ENCODE measurements at places on chromosomes 4 and X.

GRCh38 chr4:124487651-124488050, 224.9 kb downstream of the ANKRD50 start:
- H3K4me1 ChIP-seq = no peaks in the 10 kb centered on the region
- DNase-seq = no peak
- no peaks in the 10 kb centered on the region for H3K27me3 ChIP-seq

DNA sequence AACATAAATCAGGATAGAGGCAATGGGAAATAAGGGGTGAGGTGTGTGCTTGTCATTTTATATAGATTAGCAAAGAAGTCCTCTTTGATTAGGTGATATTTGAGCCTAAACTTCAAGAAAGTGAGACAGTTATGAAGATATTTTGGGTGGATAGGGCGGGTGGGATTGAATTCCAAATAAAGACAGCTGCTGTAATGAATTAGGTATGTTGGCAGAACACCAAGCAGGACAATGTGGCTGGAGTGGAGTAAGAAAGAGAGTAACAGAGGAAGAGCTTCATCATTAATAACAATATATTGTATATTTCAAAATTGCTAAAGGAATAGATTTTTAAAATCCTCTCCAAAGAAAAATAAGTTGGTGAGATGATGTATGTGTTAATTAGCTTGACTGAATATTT, 91.0 kb upstream of the CENPE start:
- H3K27me3 ChIP-seq = no peaks in the 10 kb centered on the region
- no peak overlapping the region for H3K27ac ChIP-seq
- no peaks in the 10 kb centered on the region for H3K4me1 ChIP-seq

DNA sequence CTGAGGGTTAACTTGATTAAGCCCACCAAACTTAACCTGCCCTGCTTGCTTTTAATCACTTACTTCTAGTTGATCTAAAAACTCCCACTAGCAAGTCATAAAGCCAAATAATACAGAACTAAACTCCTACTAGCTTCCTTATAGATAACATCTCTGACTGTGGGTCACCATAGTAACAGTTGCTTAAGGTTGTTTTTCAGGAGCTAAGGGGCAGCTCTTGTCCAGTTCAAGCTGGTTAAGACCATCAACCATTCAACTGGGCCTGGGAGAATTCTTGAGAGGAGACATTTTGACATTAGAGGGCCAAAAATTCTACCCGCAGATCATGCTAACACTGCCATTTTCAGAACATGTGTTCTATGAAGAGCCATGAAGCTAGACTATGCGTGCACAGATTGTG, 67.0 kb downstream of the UCHL1 start:
- no peak overlapping the region for H3K27ac ChIP-seq
- no peaks in the 10 kb centered on the region for H3K4me1 ChIP-seq
- H3K36me3 ChIP-seq = no peaks in the 10 kb centered on the region
- no peaks in the 10 kb centered on the region for H3K27me3 ChIP-seq
- H3K4me3 ChIP-seq = no peak overlapping the region

DNA sequence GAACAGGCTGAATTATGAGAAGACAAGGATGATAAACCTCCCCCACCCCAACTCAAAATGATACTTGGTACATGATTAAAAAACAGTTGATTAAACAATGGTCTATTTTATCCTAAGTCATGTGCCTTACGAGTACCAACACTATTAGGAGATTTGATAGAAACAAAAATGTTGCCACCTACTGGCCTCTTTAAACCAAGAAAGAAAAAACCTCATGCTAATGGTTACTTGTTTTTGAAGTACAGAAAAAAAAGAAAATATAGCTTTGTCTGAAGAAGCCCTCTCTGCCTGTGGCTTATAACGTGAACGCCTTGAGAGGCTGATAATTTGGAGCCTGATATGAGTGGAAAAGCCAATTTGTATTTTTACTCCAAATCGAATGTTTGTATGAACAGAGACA, 538.2 kb downstream of the DMD start:
- H3K27me3 ChIP-seq = no peaks in the 10 kb centered on the region
- no peak overlapping the region for H3K4me3 ChIP-seq
- H3K27ac ChIP-seq = no peak overlapping the region
- H3K36me3 ChIP-seq = no peaks in the 10 kb centered on the region

GRCh38 chr4:150078041-150078578, at the start of gene DCLK2:
Gene DCLK2 (plus strand): TSS chr4:150078445. CDS start chr4:150079028, 583 bp downstream.
- no peak for DNase-seq
- H3K4me1 ChIP-seq = peaks cover 11% of the 10 kb centered on the region
- peaks cover 28% of the 10 kb centered on the region for H3K27me3 ChIP-seq
- no peak within 1 kb of the TSS for H3K4me3 ChIP-seq

DNA sequence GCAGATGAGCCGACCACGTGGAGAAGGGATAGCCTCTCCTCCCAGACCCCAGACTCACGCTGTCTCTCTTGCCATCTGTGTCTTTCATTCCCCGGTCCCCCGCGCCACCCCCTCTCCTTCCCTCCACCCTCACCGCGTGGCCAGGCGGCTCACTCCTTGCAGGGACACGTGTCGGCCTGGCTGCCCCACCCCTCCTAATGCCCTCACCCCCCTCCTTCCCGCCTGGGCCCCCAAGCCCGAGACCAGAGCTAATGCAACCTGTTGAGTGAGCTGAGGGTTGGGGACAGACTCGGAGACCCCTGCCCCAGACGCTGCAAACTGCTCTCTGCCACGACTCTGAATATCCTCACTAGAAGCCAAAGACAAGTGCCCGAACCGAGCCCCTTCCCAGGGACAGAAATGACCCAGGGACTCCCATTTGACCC, 1.8 kb downstream of the SLC38A5 start:
- H3K4me1 ChIP-seq = peaks cover 24% of the 10 kb centered on the region
- peak overlapping the region; percentile 68 for H3K4me3 ChIP-seq
- H3K27ac ChIP-seq = no peak overlapping the region
- no peaks in the 10 kb centered on the region for H3K36me3 ChIP-seq

GRCh38 chr4:5878359-5878758, 14.5 kb downstream of the CRMP1 start:
- H3K4me3 ChIP-seq = no peak overlapping the region
- no peak overlapping the region for H3K27ac ChIP-seq
- no peaks in the 10 kb centered on the region for H3K4me1 ChIP-seq
- no peaks in the 10 kb centered on the region for H3K27me3 ChIP-seq

- no peaks in the 10 kb centered on the region for H3K36me3 ChIP-seq
- H3K27me3 ChIP-seq = no peaks in the 10 kb centered on the region
- H3K27ac ChIP-seq = no peak overlapping the region
- no peaks in the 10 kb centered on the region for H3K4me1 ChIP-seq
These were observed 8.1 kb upstream of the LINC00632 start for GRCh38 chrX:140701480-140701879.

- DNase-seq = no peak
- H3K4me3 ChIP-seq = no peak overlapping the region
- H3K27ac ChIP-seq = no peak overlapping the region
- H3K36me3 ChIP-seq = no peaks in the 10 kb centered on the region
- no peaks in the 10 kb centered on the region for H3K27me3 ChIP-seq
- H3K4me1 ChIP-seq = no peaks in the 10 kb centered on the region
These were observed 437.1 kb upstream of the CTSO start for GRCh38 chr4:156390599-156391324.

DNA sequence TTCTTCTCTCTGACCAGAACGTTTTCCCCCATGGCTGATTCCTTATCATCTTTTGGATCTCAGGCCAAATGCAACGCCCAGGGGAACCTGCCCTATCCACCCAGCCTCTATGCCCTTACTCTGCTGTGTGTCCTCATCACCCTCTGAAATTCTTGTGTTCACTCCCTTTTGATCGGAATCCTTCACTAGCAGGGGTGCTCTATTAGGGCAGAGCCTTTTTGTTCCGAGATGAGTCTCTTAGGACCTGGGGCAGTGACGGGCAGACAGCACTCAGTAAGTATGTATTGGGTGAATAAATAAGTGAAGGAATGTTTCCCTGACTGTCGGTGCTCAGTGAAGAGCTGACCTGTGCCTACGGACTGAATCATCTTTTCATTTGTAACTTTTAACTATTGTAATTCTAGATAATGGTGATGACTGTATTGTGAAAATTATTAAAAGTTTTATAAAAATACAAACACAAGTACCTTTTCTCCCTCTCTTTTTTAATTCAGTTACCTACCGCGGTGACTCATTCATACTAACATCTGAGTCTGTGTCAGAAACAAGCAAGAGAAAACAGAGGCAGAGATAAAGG, 4.8 kb upstream of the TENM3 start:
- no peaks in the 10 kb centered on the region for H3K27me3 ChIP-seq
- H3K27ac ChIP-seq = no peak overlapping the region
- no peaks in the 10 kb centered on the region for H3K4me1 ChIP-seq

DNA sequence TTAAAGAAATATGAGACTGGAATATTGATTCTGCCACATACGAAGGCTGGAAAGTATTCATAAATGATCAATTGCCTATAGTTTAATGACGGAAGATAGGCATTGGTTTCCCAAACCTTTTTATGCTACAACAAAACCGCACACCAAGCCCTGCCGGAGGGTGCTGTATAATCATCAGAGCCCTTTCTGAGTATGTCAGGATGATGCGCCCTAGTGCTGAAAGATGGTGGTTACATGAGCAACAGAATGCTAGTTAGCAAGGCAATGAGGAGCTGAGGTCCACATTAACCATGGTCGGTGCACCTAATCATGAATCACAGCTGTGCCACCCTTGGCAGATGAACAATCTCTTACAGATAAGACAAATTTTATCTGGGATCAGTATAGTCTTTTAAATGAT, 491.1 kb downstream of the PACRGL start:
- no peak overlapping the region for H3K27ac ChIP-seq
- H3K4me3 ChIP-seq = no peak overlapping the region
- no peaks in the 10 kb centered on the region for H3K27me3 ChIP-seq

GRCh38 chr4:70892086-70892769, 9.9 kb upstream of the MOB1B start:
- no peaks in the 10 kb centered on the region for H3K4me1 ChIP-seq
- no peak overlapping the region for H3K4me3 ChIP-seq
- no peak overlapping the region for H3K27ac ChIP-seq
- no peaks in the 10 kb centered on the region for H3K36me3 ChIP-seq
- DNase-seq = no peak
- H3K27me3 ChIP-seq = no peaks in the 10 kb centered on the region

DNA sequence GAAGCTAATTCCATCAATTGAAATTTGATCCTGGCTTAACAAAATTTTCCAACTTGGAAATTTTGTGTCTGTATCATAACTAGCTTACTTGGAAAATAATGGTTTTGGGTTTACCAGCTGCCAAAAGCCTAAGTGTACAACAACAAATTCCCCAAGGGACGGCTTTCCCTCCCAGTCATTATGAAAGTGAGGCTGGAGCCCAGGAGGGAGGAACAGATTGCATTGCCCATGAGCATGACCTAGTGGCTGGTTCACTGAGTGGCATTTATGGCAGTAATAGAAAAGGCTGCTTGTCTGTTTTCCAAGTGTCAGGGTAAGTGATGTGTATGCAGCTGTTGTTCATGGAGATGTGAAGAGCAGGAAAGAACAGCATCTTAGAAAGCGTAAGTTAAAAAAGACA, 70.8 kb upstream of the HHIP start:
- no peaks in the 10 kb centered on the region for H3K36me3 ChIP-seq
- DNase-seq = no peak
- H3K4me3 ChIP-seq = no peak overlapping the region
- H3K4me1 ChIP-seq = no peaks in the 10 kb centered on the region

DNA sequence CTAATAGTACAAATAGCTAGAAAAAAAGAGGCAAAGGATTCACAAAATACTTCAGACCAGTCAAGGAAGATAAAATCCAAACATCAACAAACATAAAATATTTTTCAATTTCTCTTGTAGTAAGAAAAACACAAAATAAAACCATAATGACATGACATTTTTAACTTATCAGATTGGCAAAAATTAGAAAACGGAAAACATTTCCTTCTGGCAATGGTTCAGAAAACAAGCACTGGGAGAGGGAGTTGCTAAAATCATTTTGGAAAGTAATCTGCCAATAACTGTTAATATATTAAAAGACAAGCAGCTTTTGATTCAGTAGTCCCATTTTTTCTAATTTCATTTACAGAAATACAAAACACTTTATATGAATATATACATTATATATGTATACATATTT, 26.1 kb downstream of the TKTL2 start:
- no peaks in the 10 kb centered on the region for H3K4me1 ChIP-seq
- H3K27ac ChIP-seq = no peak overlapping the region
- H3K27me3 ChIP-seq = no peaks in the 10 kb centered on the region

- H3K27me3 ChIP-seq = no peaks in the 10 kb centered on the region
- no peaks in the 10 kb centered on the region for H3K36me3 ChIP-seq
These were observed 59.9 kb downstream of the HHIP start for GRCh38 chr4:144705601-144706590.

DNA sequence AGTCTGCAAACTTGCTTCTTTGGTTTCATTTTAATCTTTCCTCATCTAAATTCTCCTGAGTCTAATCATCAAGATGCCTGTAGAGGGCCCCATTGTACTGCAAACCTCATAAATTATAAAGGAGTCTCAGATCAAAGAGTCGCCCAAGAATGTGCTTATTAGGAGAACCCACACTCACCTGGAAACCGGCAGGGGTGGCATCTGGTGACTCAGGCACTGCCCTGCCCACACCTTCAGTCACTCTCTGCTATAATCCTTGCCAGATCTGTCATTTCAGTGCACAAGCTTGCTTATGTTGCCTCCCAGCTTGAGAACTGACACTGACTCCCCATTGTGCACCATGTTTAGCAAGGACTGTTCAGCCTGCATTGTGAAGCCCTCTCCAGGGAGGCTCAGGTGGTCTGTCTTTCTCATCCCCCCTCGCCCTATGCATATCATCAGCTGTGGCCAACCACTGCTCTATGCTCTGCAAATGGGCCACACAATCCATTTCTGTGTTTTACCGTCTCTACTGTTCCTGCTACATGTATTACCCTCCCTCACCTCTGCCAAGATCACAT, 12.4 kb downstream of the EPGN start:
- no peaks in the 10 kb centered on the region for H3K27me3 ChIP-seq
- H3K4me1 ChIP-seq = no peaks in the 10 kb centered on the region
- no peak overlapping the region for H3K4me3 ChIP-seq
- no peaks in the 10 kb centered on the region for H3K36me3 ChIP-seq

GRCh38 chr4:84651499-84651898, 68.6 kb downstream of the CDS1 start:
- H3K27ac ChIP-seq = no peak overlapping the region
- H3K4me1 ChIP-seq = no peaks in the 10 kb centered on the region
- no peak overlapping the region for H3K4me3 ChIP-seq
- no peaks in the 10 kb centered on the region for H3K27me3 ChIP-seq
- no peaks in the 10 kb centered on the region for H3K36me3 ChIP-seq

- H3K4me3 ChIP-seq = no peak overlapping the region
- H3K27ac ChIP-seq = no peak overlapping the region
- no peaks in the 10 kb centered on the region for H3K36me3 ChIP-seq
- H3K4me1 ChIP-seq = peaks cover 7% of the 10 kb centered on the region
- no peak for DNase-seq
- peaks cover 8% of the 10 kb centered on the region for H3K27me3 ChIP-seq
These were observed 51.1 kb downstream of the SCML1 start for GRCh38 chrX:17788439-17788838.
